ENCODE measurements at places on chromosomes 5 and 9.

- DNase-seq, result no peak
Measured at GRCh38 chr9:127733614-127734013, 1.5 kb downstream of the TOR2A start.

DNA sequence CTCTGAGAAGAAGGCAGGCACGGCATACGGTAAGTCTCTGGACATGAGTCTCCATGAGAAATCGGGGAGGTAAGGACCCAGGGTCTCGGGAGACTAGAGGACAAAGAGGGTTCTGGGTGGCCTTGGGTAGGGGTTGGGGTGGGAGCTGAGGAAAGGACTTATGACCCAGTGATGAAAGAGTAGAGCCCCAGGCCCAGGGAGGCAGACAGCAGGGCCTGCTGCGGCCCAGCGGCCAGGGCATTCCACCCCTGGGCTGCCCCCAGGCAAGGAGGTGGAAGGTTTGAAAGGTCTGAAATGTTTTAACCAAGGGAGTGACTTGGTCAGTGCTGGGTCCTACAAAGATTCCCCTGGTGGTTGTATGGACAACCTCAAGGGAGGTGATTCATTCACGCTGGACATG, 89.1 kb downstream of the CRB2 start:
- no peak for DNase-seq

- DNase-seq, result no peak
Measured at GRCh38 chr5:32708949-32709348, 2.2 kb upstream of the NPR3 start.

- no peak for DNase-seq
Measured at GRCh38 chr9:16721972-16722371, 148.5 kb downstream of the BNC2 start.

GRCh38 chr9:19935422-19935821, 146.6 kb upstream of the SLC24A2 start:
- DNase-seq, result no peak

DNA sequence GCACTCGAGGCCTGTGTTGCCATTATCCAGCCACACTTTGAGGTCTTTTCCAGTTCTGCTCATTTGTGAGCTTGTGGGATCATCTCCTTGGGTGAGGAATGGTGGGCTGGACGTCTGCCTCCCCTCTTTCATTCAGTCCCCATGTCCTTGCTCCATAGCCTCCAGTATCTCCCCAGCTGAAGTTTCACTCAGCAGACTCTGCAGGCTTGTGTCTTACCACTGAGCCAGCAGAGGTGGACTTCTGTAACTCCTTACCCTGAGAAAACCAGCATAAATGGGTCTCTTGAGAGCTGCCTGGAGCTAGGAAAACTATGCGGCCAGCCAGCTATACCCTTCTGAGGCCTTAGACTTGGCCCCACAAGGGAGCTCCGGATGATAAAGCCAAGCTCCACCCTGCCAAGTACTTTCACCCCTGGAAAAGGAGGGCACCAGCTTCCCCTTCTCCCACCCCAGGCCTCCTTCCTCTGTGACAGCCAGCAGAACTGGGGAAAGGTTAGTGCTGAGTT, 12.2 kb downstream of the IRF1 start:
- DNase-seq, result no peak

DNA sequence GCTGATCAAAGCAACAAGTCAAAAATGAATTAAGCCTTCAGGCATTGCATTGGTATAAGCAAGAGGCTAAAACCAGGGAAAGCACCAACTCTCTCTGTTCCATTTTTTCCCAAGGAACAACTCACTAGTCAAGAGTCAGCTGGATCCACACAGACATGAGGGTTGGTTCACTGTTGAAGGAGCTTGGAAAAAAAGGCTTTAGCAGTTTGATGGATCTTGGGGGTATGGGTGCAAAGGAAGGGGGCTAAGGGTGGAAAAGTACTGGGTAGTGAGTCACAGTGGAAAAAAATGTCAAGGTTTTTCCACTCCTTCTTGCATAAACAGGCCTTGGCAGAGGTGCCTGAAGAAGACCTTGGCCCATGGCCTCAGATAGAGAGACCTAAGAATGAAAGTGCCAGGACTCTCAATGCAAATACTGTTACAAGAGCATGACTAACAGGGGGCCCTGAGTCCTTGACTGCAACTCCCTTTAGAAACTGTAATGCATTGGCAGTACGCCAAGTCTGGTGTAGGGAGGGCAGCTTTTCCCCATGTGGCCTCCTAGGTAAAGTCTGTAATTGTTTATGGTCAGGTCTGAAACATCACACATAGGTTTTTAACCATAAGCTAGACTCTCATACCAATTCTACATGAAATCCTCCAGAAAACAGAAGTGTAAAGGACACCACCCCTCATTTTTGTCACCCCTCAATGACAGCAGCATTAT, 23.7 kb downstream of the ACTL7A start:
- no peak for DNase-seq

- DNase-seq, result no peak
Measured at GRCh38 chr5:6728011-6728794, 15.0 kb downstream of the TENT4A start.

DNA sequence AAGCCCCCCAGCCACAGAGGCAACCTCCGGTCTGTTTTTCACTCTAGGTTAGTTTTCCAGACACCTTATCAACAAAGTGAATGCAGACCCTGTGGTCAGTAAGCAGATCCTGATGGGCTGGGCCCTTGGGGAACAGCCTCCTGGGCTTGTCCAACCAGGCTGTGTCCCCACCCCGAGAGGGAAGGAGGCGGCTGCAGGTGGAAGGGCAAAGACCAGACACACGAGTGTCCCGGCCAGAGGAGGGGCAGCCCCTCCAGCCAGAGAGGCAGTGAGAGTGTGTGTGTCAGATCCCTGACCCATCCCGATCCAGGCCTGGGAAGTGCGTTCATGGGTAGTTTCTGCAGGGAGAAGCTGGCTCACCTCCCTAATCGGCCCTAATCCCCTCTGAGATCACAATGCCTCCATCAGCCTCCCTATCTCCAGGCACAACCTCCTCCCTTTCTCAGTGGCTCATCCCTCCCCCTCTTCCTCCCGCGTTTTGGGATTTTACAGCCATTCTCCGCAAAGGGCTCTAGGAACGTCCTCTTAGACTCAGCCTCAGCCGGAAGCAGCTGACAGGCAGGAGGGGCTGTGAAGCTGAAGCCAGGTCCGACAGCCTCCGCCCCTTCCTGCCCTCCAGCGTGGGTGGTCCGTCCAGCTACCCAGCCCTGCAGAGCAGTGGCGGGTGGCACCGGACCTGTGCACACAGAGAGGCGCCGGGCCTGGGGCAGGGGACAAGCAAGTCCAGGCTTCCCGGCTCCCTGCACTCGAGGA, 9.7 kb downstream of the SLC12A7 start:
- no peak for DNase-seq

DNA sequence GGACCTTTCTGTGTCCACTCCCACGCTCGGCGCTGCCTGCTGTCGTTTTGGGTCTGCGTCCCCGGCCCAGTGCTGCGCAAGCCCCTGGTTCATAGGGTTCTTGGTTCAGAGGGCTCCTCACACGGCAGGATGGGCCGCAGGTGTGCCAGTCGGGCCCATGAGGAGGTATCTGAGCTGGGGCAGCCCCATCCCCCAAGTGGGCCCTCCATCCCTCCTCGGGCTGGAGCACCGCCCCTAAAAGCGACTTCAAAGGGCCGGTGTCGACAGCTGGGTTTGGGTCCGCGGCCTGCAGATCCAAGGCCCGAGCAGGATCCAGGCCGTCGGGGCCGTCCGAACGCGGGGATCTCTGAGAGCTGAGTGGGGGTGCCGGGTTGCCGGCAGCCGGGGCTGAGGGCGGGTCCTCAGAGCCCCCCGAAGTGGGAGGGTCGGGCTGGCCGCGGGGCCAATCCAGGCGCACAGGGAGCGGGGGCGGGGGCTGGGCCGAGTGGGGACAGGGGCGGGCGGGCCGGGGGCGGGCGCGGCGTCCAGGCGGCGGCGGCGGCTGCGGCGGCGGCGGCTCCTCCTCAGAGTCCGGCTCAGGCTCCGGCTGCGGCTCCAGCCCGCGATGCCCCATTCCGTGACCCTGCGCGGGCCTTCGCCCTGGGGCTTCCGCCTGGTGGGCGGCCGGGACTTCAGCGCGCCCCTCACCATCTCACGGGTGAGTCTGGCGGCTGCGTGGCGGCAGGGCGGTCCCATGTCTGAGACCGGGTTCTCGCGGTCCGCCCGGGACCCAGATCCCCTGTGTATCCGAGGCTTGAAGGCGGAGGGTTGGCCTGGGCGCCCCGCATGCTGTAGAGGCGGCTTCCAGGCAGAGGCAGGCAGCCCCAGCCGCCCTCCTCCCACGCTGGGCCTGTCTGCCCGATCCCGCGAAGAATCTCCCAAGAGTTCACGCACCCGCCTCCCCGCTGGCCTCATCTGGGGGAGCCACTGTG, at the start of gene PDLIM4:
Gene PDLIM4, plus strand, starts transcription at position 566 of the 971 bp plus-strand sequence. Its CDS starts 39 bp downstream, at position 605.
- DNase-seq, result no peak

- no peak for DNase-seq
Measured at GRCh38 chr5:31909073-31909472, 265.0 kb downstream of the GOLPH3 start.

DNA sequence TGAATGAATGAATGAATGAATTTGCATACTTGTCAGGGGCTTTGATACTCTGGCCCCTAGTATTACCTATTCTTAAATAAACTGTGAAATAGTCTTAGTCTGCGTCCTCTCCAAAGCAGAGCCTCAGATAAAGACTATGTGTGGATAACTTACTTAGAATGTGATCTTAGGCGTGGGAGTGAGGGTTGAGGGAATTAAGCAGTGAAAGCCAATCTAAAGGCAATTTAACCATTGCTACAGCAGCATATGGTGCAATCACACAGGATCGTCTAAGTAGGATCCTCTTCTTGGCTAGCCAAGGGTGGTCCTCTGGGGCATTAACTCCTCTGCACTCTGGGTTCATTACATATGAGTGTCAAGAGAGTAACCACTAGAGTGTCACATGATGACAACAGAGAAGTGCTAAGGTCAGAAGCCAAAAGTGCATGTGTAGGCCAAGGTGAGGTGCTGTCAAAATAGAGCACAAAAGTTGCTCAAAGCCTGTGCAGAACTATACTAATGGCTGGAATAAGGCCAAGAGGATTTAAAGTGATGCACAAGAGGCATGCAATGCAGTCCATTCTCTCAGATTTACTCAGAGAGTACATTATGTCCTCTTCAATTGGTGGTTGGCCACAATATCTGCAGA, 274.4 kb upstream of the SEMA6A start:
- DNase-seq, result no peak

GRCh38 chr5:68110264-68110663, 105.3 kb upstream of the PIK3R1 start:
- DNase-seq, result no peak

- no peak for DNase-seq
Measured at GRCh38 chr5:81708889-81709288, 42.0 kb downstream of the SSBP2 start.

- DNase-seq, result no peak
Measured at GRCh38 chr5:10307206-10308148, at the start of gene CMBL. Gene CMBL (minus strand): TSS chr5:10307902. CDS start chr5:10290762, 17,140 bp downstream.

- no peak for DNase-seq
Measured at GRCh38 chr9:3894772-3895171, 369.0 kb upstream of the RFX3 start.

GRCh38 chr5:36651761-36652685, 45.6 kb downstream of the SLC1A3 start:
- no peak for DNase-seq

GRCh38 chr5:167665841-167666375, 625.5 kb upstream of the WWC1 start:
- no peak for DNase-seq

GRCh38 chr9:131429121-131430012, 35.5 kb downstream of the PRRC2B start:
- DNase-seq, result no peak

GRCh38 chr5:161263191-161263590, 283.3 kb downstream of the GABRB2 start:
- DNase-seq, result no peak

GRCh38 chr5:88663793-88664216, 219.2 kb downstream of the MEF2C start:
- DNase-seq, result no peak

DNA sequence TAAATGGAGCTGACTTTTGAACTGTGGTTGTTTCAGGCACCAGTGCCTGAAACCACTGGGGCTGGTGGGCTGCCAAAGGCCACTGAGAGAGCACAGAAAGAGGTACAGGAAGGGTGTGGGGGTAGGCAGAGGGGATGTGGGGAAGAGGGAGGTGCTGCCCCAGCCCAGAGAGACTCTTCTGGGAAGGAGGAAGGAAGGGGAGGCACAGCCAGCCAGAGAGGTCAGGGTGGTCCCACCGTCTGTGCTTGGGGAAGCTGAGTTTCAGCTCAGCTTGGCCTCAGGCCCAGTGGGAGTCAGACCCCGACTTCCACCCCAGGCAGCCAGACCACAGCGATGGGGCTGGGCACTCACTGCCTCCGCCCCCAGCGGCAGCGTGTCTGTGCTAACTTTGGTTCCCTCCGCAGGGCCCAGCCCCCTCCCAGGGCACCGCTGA, 8.6 kb upstream of the PHYKPL start:
- DNase-seq, result no peak

DNA sequence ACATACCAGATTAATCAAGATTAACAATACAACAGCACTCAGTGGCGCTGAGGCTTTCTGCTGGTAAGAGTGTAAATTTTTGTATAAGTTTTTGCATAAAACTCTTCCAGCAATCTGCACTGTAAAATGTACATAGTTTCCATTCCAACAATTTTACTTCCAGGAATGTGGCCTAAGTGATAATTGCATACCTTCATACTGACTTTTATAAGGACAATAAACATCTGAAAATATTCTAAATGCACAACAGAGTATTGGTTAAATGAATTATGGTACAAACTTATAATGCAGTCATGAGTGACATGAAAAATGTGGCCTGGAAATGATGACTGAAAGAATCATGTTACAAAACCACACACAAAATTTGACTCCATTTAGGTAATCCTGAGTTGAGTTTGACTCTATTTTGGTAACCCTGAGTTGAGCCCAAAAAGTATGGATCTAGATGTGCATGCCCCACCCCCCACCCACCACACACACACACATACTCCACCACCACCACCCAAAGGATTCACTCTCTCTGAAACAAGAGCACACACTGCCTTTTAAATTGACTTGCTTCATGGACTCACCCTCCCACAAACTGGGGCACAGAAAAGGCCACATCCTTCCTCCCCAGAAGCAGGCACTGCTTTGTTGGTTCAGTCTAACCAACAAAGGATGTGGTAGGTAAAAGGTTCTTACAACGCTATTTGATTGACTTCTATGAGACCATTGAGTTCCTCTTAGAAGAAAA, 137.6 kb downstream of the SUSD1 start:
- DNase-seq, result no peak

DNA sequence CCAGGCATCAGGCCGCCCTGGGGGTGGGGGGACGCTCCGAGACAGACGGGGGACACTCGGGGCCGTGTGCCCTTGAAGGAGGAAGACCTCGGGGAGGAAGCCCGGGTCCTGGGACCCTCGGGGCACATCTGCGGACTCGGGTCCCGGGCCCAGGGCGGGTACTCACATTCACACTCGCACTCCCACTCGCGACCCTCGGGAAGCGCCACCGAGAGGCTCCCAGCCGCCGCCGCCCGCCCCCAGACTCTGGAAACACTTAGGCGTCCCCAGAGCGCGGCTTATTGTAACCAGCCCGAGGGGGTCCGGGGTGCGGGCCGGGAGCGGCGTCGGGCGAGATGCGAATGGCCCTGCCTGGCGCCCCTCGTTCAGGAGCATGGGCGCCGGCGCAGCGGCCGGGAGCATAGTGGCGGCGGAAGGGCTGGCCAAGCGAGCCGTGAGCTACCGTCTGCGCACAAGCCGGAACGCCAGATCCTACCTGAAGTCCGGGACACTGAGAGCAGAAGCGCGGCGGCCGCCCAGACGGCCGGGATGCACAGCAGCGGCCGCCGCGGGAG, 559 bp downstream of the ROR2 start:
- DNase-seq, result no peak

GRCh38 chr5:117245130-117245529, 670.5 kb upstream of the SEMA6A start:
- DNase-seq, result no peak

GRCh38 chr5:138458384-138458783, 6.9 kb upstream of the EGR1 start:
- DNase-seq, result no peak

Data from iPS DF 6.9 (cell line).